ENCODE measurements at places on chromosomes 11 and 22.

DNA sequence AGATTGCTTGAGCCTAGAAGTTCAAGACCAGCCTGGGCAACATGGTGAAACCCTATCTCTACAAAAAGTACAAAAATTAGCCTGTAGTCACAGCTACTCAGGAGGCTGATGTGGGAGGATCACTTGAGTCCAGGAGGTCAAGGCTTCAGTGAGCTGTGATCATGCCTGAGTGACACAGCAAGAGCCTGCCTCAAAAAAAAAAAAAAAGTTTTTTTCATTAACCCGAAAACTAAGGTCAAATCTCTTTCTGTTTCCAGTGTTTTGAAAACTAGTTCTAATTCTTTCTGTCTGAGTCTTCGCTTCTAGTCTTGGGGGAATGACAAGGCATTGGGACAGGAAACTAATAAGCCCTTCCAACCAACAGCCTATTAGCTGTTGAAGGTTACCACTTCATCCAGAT is 57.6 kb downstream of the LIF start:
- DNase-seq: no peak

DNA sequence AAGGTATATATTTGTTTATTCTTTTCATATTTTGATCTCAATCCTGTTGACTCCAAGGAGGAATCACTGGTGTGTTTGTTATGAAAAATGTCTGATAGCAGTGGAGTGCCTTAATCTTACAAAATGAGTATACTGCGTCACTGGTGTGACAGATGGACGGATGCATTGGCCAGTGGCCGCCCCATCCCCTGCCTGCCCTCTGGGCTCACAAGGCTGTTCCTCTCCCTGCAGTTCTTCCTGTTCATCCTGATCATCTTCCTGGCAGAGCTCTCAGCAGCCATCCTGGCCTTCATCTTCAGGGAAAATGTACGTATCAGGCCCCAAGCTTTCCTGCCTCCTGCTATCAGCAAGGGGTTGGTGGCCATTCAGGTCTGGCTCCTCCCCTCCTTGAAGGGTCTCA is 32.9 kb downstream of the TP53I11 start:
- DNase-seq: no peak

GRCh38 chr11:104122011-104122635 is 41.8 kb downstream of the PDGFD start:
- DNase-seq: no peak

GRCh38 chr11:16632295-16633200 is 105.9 kb upstream of the C11orf58 start:
- no peak for DNase-seq

- DNase-seq: no peak
These were observed 93.9 kb upstream of the API5 start for GRCh38 chr11:43217849-43218248.

- peak; percentile 21 for DNase-seq
These were observed 674.1 kb downstream of the OPCML start for GRCh38 chr11:132858223-132858622.

DNA sequence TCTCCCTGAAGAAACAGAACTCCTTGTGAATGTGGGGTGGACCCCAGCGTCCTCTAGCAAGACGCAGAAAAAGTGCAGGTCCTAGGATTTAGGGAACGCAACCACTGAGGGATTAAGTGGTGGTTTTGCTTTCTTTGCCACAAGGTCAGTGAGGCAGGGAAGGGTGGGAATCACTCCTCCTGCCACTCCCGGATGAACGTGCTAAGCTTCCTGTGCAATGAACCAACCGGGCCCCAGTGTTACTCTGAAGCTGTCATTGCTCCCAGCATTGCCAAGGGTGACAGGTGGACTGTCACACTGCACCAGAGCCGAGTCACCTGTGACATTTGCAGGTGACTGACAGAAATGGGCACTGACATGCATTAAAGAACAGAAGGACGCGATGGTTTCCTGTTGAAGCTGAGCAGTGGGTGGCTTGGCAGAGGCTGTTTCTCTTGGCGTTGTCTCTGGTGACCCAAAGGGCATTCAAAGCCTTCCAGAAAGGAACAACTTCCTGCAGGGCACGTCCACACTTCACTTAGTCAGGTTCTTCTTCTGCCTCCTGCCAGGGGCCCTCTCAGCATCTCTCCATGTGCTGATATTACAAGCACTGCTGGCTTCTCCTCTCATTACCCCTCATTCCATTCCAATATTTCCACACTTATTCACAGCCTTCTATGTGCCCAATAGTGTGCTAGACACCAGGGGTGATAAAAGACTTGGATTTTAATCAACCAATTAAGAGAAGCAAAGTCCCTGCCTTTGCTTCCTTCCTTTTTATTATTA is 9.7 kb downstream of the KIRREL3 start:
- DNase-seq: no peak

DNA sequence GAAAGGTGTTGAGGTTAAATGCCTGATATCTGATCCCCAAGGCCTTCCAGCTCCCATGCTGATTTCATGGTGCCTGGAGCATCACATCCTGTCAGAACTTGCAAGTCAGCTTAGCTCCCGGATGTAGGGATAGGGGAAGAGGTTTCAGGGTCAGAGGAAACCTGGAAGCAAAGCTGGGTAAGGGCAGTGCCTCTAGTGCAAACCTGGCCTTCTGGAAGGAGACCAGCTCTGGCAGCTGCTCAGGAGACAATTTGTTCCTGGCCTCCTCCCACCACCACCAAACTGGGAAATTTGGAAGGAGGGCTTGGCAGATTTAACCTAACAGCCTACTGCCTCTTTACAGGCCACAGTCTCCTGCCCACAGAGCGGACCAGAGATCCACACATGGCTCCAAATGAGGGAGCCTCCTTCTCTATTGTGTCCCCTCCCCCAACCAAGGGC is 9.2 kb upstream of the TSKU start:
- DNase-seq: no peak

GRCh38 chr11:48079596-48079995 is 99.2 kb downstream of the PTPRJ start:
- no peak for DNase-seq

DNA sequence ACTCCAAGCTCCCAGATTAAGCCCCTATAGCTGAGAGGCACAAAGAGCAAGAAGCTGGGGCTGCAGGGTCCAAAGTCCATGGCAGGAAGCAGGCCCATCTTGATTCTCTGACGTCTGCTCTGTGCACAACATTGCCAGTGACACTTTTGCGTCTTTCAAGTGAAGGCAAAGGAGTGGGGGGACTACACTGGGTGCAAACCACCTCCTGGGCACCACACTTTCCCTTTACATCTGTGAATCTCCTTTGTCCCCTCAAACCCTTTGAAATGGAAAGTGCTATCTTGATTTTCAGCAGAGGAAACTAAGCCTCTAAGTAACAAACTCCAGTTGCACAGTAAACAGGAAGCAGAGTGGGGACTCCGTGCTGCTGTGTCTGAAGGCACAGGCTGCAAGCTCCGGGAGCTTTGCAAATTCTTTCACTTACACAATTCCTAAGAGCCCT is 428.0 kb downstream of the LARGE1 start:
- no peak for DNase-seq

DNA sequence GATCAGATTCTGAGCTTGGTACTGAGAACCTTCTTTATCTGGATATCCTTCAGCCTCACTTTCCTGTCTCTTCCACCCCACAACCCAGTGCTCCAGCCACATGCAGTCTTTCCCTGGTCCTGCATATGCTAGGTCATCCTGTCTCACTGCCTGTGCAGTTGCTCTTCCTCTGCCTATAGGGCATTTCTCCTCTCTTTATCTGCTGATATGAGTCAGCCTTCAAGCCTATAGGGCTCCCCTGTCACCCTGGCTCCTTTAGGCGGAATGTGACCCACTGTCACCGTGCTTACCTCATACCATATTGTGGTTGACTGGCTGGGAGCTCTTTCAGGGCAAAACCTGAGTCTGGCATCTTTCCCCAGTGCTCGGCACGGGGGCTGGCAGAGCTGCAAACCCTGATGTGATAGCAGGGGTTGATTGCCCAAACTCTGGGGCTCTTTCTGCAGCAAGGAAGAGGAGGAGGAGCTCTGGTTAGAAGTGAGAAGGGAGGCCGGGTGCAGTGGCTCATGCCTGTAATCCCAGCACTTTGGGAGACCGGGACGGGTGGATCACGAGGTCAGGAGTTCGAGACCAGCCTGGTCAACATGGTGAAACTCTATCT is 26.3 kb downstream of the MEI1 start:
- no peak for DNase-seq

GRCh38 chr11:65438257-65439151 is 15.9 kb downstream of the NEAT1 start:
- no peak for DNase-seq

DNA sequence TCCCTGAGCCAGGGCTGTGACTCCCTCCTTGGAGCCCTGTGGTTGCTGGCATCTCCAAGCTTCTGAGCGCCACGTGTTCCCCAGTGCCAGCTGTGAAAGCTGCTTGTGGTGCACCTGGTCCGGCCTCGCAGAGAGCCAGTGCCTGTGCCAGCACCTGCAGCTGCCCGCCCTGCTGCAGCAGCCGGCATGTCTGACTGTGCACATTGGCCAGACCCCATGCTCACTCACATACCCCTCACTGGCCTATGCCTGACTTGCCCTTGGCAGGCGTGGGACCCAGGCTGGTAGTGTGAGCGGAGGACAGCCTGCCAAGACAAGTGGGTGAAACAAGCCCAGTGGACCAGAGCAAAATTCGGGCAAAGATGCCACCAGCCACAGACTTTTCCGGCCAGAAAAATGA is 9.8 kb downstream of the MRPL48 start:
- no peak for DNase-seq

GRCh38 chr11:67584205-67584880 is 731 bp downstream of the GSTP1 start:
- no peak for DNase-seq

GRCh38 chr11:129787532-129788155 is 28.0 kb upstream of the TMEM45B start:
- DNase-seq: no peak

DNA sequence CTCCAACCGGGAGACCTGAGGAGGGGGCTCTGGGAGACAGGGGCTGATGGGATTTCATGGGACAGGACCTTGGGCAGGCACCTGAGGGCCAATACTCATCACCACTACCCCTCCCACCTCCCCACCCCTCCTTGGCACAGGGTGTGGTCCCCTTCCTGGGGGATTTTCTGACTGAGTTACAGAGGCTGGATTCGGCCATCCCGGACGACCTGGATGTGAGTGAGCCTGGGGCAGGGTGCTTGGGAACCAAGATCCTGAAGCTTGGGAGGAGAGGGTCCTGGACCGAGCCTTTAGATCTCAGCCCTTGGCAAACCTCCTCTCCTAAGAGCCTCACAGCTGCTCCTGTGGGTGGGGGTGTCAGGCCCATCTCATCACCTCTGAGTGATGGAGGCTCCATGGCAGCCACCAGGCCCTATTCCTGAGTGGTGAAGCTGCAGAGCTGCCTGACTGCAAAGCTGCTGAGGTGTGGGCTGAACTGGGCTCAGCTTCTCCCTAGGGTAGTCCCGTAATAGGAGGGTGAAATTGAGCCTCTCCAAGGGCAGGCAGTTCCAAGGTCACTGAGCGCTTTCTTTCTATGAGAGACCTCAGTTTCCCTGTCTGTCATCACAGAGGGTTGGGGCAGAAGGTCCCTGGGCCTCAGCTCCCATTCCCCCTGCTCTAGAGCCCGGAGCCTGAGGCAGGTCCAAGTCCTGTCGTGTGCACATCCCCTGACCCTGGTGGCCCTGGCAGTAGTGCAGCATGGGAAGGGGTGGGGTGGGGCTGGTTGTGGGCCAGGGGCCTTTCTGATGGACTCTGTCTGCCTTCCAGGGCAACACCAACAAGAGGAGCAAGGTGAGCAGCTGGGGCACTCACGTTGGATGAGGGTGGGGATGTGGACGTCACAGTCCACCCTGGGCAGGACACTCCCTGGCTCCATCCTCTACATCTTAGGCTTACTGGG is 6.5 kb downstream of the RGL4 start:
- DNase-seq: no peak

- DNase-seq: no peak
These were observed 41.0 kb downstream of the IGF2 start for GRCh38 chr11:2097998-2098690.
